ENCODE measurements at places on chromosomes 12 and 14.

GRCh38 chr14:51430633-51431032 is 190.6 kb downstream of the TMX1 start:
- no peak for DNase-seq

DNA sequence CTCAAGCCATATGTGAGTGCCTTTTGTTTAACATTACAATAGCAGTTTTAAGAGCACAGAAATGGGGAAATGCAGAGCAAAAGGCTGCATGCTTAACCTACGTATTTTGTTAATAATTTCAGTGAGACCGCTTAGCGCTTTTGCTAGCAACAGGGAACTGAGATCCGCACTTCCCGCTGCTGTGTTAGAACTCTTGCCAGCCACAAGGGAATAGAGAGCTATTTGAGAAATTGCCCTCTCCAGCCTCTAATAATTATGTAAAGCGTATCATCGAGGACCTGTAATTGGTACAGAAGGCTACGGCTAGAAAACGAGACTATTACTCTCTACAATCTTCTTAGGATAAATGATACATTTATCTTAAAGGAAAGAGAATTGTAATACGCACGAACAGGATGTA is 205.2 kb upstream of the GRIP1 start:
- DNase-seq, result no peak

GRCh38 chr12:107368586-107368985 is 275.2 kb upstream of the CRY1 start:
- no peak for DNase-seq

DNA sequence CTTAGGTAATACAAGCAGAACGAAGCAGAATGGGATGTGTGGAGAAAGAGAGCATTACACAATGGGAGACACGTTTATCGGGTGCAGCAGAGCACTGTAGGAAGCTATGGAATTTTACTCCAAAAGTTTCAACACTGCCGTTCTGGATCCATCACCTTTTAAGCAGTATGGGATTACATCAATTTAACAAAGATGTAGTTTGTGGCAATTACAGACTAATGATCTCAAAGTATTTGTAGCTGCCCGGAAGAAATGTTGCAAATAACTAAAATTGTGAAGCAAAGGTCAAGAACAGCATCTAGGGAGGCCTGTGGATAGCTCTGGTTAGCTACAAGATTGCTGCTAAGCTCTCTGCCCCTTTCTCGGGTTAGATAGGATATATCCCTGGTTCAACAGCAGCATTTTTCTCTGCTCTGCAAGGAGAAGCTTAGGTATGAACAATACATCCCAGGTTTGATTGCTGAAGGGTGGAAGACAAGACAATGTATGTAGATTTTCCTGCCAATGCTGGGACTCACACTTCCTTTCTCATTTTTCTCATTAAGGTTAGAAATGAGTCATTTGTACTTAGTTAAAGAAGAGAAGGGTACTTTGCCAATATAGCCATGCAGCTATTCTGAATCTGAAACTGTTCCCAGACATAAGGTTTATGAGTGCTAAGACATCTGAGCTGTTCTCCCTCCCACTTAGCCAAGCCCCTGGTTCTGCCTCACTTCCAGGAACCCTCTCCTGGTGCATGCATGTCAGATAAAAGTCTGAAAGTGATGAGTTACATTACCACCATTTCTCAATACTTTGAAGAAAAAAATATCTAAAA is 75.0 kb upstream of the HIF1A start:
- DNase-seq, result no peak

DNA sequence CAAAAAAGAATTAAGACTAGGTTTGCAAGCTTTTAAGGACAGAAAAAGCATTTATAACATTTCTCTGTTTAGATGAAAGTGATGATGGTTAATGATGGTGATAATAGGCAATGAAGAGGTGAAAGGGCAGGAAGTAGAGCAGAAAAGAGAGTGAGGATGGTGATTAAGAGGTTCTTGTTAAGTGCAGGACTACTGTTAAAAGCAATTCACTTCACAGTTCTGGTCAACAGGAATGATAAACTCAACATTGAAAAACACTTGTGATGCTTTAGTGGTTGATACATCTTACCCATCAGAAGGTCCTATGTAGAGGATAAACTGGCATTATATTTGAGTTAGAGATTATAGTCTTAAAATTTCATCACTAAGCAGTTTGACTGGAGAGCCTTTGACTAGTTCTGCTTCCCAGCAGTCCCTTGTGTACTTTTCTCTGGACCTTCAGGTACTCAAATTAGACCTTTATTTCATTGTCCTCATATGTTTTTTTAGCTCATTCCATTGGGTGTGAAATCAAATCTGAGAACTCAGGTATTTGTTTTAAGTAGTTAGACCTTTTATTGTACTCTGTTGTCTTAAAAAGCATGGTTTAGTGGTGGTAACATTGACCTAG is 10.9 kb downstream of the RAP1B start:
- no peak for DNase-seq

Data from right atrium auricular region (tissue), 2 donors.